ENCODE measurements at places on chromosomes 5 and 9.
A peak's percentile ranks its signal among the peaks of the same experiment; 100 is the strongest.

DNA sequence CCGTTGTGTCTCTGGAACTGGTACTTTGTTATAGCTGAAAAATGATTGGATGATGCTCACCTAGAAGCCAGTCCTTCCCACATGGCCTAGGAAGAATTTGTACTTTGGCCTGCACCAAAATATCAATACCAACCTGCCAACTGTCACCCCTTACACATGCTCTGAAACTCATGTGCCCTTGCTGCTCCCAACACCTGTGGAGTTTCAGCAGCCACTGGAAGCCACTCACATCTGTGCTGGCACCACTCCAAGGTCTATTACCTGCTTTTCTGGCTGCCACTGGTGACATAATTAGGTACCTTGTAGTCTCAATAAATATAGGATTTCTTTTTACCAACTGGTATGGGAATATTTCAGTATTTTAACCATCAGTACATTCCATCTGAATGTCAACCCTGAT is 363.6 kb downstream of the SH3GL2 start:
- DNase-seq, result no peak

GRCh38 chr5:39750661-39751060 is 325.9 kb upstream of the DAB2 start:
- DNase-seq, result no peak

GRCh38 chr5:137563646-137564397 is 64.7 kb upstream of the SPOCK1 start:
- peak; percentile 96 for DNase-seq

DNA sequence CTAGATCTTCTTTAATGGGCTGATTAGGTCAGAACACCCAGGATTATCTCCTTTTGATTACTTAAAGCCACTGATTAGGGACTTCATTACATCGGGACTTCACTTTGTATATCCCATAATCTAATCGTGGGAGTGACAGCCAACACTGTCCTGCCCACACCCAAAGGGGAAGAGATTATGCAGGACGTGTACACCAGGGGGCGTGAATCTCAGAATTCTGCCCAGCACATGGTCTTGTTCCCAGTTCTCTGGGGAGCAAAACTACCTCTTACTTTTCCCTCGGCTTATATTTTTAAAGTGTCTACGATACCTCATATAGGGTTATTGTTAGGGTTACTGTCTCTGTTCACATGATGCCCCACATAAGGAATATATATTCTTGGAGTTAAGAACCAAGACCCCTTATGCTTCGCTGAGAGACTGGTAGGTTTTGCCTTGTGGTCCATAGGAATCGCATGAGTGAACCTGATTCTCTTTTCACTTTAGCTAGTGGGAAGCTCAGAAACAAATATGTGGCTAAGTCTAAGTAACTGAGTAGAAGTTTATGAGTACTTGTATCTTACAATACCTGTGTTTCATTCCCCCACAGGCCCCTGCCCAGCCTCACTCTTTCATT is 192.7 kb downstream of the GNA14 start:
- DNase-seq, result no peak

DNA sequence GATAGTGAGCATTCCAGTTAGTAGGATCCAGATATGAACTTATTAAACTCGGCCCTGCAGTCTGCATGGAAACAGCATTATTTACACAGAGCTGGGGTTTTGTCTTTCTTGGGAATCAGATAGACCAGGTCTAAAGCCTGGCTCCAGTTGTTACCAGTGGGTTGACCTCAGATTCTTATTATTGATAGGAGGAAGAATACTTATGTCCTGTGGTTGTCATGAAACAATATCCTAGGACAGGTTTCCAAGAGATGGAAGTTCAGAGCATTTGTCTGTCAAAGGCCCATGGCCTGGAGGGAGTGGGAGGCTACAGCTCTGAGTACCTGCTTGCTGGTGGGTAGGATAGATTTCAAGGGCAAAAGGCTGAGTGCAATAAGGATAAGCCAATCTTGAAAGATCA is 129.2 kb downstream of the BOD1 start:
- DNase-seq, result no peak

- no peak for DNase-seq
Measured at GRCh38 chr5:61245936-61246335, 83.7 kb upstream of the SMIM15 start.
